Activated effector memory CD4-positive, alpha-beta T cell treated with Interleukin-2 at 50 U/mL for 16 hours (primary cell): ENCODE measurements at places on chromosomes 1 and 21.

DNA sequence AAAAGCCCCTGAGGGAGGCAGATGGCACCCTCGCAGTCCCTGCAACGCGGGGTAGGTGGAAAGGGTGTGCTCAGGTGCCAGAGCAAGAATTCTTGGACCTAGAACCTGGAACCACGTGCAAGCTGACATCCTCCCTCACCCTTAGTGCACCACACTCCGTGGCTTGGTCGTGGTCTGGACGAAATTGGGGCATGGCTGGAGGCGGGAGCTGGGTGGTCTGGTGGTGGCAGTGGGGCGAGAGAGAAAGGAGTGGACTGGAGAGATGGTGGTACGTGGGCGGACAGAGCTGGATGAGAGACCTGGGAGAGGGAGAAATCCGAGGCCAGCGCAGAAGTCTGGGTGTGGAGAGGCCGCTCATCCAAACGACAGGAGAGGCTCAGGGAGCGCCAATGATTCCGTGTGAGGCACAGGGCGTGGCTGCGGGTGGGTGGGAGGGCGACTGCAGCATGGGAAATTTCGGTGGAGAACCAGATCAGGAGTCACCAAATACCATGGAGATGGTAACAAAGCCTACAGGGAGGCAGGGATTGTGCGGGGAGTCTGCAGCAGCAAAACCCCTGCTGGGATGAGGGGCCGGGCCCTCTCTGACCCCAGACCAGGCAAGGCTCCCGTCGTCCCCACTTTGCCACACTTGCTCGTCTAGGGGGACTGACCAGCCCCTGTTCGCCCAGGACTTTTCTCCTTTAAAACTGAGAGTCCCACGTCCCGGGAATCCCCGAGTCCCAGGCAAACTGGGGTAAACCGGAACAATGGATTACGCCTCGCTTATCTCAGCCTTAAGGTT is 31.9 kb downstream of the CDCP2 start:
- no peak for DNase-seq

- DNase-seq: no peak
These were observed 4.2 kb downstream of the CD46 start for GRCh38 chr1:207755846-207756693.

DNA sequence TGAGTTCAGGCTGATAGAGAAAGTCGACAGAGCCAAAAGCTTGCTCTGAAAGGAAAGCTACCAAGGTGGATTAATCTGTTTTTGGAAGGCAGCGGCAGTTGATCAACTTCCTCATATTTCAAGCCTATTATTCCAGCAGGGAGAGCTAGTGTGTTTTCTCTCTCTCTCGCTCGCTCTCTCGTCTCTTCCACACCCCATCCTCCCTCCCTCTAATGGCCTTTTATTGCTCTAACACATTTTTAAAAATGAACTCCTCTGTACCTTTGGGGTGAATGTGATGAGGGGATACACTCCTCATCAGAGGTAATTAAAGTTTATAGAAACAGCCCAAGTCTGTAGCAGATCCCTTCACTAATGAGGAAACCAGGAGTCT is 126.4 kb downstream of the CLIC6 start:
- no peak for DNase-seq

- no peak for DNase-seq
These were observed 36.3 kb upstream of the RWDD3 start for GRCh38 chr1:95197616-95198252.

- no peak for DNase-seq
These were observed 491.6 kb upstream of the C1orf87 start for GRCh38 chr1:60564916-60565750.

GRCh38 chr1:177966199-177966598 is 3.7 kb downstream of the SEC16B start:
- no peak for DNase-seq

- no peak for DNase-seq
These were observed 11.6 kb downstream of the POGZ start for GRCh38 chr1:151447696-151448095.

GRCh38 chr1:56967355-56967754 is 1.5 kb upstream of the C8B start:
- no peak for DNase-seq

GRCh38 chr1:157279138-157279801 is 141.1 kb upstream of the ETV3 start:
- DNase-seq: no peak

GRCh38 chr1:77319036-77319705 is 37.4 kb downstream of the AK5 start:
- no peak for DNase-seq

DNA sequence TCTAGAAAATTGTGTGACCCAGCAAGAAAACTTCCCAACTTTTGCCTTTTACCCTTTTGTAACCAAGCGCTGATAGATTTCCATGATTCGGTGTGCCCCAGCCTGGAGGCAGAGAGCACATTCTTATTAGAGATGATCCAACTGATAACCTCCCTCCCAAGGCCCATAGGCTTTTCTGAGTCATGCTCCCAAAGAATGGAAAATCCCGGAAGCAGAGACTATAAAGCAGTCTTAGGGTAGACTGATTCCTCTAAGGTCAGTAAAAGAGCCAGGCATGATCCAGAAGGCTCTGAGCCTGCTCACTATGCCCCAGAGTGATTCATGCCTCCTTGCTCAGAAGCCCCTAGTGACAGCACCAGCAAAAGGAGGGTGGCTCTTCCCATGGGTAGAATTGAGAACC is 4.3 kb downstream of the CAMK1G start:
- DNase-seq: no peak

DNA sequence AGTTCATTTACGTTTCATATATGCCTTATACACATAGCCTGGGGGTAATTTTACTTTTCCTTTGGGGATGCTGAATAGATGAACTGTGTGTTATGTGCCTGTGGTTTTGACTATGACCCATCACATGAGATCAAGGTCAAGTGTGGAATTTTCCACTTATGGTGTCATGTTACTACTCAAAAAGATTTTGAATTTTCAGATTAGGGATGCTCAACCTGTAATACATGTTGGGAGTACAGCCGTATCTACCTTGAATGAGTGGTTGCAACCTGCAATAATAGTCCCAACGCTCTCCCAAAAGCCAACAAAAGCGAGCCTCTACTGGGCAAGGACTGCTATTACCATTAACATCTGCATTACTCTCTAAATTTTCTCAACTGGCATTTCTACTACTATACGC is 68.5 kb upstream of the SDC3 start:
- no peak for DNase-seq

GRCh38 chr21:19197950-19198349 is 794.4 kb upstream of the TMPRSS15 start:
- no peak for DNase-seq

GRCh38 chr21:15514073-15514946 is 215.5 kb upstream of the USP25 start:
- peak; percentile 40 for DNase-seq

DNA sequence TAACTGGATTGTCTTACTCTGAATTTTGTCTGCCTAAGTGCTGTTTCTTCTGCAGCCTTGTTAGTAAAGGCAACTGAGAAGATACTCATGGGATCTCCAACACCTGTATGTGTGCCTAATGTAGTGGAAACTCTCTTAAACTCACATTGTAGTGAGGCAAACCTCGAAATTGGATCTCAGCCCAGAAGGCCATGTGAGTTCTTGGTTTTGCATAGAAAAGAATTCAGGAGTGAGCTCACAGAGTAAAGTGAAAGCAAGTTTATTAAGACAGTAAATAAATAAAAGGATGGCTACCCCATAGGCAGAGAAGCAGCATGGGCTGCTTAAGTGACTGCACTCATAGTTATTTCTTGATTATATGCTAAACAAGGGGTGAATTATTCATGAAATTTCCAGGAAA is 1344.7 kb downstream of the NCAM2 start:
- DNase-seq: no peak

DNA sequence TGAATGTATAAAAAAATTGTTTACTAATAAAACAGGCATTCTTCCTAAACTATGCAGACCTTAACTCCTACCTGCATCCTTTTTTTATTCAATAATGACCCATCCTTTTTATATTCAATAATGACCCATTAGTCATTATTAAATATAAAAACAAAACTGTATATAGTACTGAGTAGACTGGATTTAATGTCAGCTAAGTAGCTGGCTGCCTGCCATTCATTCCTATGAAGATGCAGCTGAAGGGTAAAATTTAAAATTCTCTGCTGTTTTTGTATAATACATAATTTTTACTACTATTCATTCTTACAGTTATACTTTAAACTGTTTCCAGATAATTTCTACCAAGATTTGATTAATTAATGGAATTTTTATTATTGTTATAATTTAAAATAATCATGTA is 79.3 kb downstream of the DENND1B start:
- DNase-seq: no peak

DNA sequence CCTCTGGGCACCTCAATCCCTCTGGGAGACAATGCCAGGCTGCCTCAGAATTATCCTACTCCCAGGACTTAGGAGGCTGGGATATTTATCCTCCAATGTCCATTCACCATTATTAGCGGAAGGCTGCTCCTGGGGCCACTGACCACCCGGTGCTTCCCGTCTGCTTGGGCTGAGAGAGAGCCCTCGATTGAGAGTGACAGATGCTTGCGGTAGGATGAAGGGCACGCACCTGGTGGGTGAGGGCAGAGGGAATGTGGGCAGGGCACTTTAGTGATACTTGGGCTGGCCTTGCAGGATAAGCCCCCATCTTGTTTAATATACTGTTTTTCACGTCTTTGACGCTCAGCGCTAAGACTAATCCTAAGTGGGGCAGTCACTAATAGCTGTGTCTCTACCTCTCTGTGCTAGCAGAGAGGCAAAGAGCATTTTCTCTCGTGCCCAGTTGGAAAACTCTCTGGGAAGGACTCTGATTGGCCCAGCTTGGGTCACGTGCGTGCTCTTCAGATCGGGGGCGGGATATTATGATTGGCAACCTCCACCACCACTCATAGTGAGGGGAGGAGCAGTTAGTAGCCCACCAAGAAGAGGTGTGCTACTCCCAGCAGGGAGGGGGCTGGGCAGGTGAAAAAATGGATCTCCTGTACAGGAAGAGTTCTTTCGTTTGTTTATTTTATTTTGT is 10.6 kb upstream of the PARS2 start:
- no peak for DNase-seq

GRCh38 chr1:91591175-91591974 is 90.7 kb downstream of the CDC7 start:
- no peak for DNase-seq

DNA sequence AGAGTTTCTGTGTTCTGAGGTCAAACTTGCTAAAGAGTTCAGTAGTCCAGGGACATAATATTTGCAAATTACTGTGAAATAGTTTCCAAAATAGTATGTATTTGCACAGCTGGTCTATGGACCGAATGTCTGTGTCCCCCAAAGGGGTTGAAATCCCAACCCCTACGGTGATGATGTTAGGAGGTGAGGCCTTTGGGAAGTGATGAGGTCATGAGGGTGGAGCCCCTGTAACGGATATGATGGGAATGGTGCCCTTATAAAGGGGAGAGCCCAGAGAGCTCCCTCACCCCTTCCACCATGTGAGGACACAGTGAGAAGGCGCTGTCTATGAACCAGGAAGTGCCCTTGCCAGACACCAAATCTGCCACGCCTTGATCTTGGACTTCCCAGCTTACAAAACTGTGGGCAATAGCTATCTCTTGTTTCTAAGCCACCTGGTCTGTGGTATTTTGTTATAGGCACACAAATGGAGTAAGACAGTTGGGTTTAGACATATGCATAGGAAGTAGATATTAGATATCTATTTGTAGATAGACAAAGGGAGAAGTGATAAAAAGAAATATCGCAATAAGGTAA is 21.7 kb downstream of the RNF187 start:
- no peak for DNase-seq

DNA sequence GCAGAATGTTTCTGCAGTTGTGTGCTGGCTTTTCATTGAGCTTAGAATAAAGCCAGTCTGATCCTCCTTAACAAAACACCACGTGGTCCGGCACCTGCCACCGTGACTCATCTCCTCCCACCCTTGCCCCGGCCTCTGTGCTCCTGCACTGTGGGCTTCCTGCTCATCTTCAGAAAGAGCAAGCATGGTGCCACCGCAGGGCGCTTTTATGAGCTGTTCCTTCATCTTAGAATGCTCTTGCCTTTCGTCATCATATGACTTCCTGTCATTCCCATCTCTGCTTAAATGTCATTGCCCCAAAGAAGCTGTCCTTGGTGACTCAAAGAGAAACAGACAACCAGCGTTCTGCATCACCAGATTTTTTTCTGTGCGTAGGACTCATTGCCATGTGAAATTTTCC is 117.8 kb downstream of the HHAT start:
- DNase-seq: peak; percentile 66

- no peak for DNase-seq
These were observed 78.7 kb downstream of the TYW3 start for GRCh38 chr1:74811436-74812179.

DNA sequence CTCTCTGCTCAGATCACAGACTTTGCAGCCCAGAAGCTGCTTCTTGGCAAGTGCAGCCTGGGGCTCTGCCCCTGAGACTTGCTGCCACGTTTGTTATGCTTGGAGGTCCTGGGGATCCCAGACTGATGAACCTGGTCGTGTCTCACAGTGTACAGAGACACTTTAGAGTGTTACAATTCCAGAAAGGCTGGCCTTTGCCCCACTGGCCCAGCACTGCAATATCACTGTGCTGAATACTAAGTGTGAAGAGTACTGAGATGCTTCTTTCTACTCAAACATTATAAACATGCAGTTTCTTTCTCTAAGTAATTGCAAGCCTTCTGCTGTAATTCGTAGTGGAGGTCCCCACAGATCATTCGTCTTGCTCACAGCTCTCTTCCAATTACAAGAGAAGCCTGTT is 133.2 kb downstream of the MAP3K21 start:
- no peak for DNase-seq

DNA sequence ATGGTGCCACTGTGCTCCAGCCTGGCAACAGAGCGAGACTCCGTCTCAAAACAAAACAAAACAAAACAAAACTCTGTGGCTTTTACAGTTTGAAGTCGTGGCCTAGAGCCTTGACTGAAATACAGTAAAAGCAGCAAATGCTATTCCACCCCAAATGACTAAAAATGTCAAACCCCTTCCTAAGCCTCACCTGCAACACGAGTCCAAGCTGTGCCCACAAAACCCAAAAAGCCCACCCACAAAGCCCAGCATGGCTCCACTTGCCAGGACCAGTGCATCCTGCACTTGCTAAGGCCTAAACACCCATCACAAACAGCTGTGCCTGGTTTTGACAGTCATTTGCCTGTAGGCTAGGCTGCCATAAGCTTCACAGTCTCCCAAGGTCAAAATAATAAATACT is 21.3 kb downstream of the VAV3 start:
- DNase-seq: no peak

DNA sequence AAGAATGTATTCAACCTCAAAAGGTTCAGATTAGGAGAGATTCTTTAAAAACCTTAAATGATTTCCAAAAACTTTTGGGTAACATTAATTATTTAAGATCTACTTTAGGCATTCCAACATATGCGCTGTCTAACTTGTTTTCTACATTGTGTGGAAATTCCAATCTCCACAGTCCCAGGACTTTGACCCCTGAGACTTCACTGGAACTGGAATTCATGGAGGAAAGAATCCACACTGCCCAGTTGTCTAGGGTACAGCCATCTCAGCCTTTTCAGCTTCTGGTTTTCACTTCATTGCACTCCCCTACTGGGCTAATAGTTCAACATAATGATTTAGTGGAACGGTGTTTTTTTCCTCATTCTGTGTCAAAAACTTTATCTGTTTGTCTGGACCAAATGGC is 161.5 kb downstream of the IER5 start:
- no peak for DNase-seq

- DNase-seq: no peak
These were observed 26.5 kb downstream of the GPR137B start for GRCh38 chr1:236168716-236169429.

GRCh38 chr1:90718411-90719329 is 1.6 kb upstream of the BARHL2 start:
- DNase-seq: no peak
